ELR (cell line): ENCODE measurements at places on chromosomes 7 and 10.

- DNase-seq, result peak; percentile 66
These were observed 107.9 kb downstream of the PPP1R17 start for GRCh38 chr7:31794851-31795344.

DNA sequence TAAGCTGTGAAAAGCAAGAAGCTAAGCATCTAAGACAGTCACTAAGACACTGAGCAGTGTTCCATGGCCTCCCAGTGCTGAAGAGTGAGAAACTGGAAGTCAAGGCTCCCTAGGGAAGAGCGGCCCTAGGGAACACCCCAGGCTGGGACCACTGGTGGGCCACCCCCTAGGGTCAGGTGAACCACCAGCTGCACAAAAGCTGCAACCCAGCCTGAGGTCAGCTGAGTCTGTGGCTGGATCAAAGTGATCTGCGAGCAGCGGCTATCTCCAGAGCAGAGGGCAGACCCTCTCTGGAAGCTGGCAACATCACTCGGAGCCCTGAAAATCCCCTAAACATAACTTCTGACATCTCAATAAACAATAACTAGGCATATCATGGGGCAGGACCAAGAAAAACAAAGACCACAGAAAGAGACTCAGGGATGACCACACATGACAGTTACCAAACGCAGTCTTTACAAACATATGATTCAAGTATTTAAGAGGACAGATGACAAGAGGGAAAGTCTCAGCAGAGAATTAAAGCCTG lies 125.8 kb downstream of the DLG5 start:
- DNase-seq, result no peak

DNA sequence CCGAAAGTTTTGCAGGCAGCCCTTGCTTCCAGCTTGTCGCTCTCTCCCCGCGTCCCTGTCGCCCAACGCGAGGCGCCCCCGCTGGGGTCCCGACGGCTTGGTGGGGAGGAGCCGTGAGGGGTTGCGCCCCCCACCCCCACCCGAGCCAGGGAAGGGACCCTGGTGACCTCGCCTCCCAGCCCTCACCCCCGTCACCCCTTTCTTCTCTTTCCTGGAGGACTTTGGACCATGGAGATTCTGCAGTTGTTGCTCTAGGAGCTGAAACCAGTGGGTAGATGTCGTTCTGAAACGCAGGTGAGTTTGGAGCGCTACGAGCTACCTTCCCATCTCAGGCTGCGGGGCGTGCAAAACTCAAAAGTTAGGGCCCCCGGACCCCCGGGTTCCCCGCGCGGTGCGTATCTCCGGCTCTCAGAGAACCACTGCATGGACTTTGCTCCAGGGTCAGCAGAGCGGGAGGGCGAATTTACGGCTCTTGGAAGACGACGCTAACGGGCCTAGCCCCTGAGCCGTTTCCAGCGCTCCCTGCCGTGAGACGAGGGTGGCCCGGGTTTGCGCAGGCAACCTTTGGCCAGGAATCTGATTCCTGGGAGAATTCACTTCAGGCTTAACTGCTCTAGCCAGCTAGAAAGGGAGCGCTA lies 684 bp upstream of the ATXN7L1 start:
- DNase-seq, result peak; percentile 73

GRCh38 chr10:110081911-110082310 lies 74.1 kb downstream of the ADD3 start:
- peak; percentile 58 for DNase-seq

GRCh38 chr10:17961551-17962422 lies 10.1 kb downstream of the SLC39A12 start:
- DNase-seq, result peak; percentile 71

- no peak for DNase-seq
These were observed 34.7 kb downstream of the DRGX start for GRCh38 chr10:49361178-49361554.
